ENCODE measurements at places on chromosomes 16 and 17.

DNA sequence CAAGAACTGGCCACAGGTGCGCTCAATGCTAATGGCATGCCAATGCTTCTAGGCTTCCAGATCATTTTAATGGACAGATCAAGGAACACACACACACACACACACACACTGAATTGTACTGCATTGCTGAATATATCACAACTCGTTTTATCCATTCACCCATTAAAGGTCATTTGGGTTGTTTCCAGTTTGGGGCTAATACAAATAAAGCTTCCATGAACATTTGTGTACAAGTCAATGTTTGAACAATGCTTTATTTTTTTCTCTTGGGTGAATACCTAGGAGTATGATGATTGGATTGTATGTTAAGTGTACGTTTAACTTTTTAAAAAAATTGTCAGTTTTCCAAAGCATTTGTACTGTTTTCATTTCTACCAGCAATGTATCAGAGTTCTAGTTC lies 3.6 kb upstream of the PCTP start:
- no peak for DNase-seq

- no peak for DNase-seq
Observed at GRCh38 chr16:20268409-20268808, 58.9 kb downstream of the GP2 start.

- no peak for DNase-seq
Observed at GRCh38 chr16:10750793-10751192, 7.2 kb downstream of the NUBP1 start.

GRCh38 chr16:22848451-22848850 lies 34.5 kb downstream of the HS3ST2 start:
- no peak for DNase-seq
